Activated naive CD8-positive, alpha-beta T cell treated with anti-CD3 and anti-CD28 coated beads for 36 hours (primary cell): ENCODE measurements at places on chromosomes 12 and 14.
A peak's percentile ranks its signal among the peaks of the same experiment; 100 is the strongest.

DNA sequence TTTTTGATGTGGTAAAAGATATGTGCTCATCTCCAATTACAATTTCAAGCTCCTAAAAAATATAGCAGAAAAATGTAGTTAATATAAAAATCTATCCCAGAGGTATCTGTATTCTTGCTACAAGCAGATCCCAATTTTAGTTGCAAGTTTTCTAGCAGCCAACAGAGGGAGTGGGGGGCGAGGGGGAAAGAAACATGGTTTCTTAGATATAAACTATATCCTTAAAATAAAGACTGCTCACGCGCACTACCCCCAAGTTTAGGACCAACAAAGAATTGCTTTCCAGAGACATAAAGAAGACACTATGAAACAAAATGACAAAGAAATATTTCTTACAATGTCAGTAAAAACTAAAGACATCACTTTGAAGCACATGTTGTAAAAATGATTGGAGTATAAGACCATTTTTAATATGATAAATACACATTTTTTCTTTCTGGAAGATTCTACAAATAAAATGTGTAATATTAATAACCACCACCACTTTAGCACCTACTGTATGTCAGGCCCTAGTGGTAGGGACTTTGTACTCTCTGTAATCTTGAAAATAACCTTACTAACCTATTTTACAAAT, 5.4 kb downstream of the MAGOHB start:
- DNase-seq, result no peak

DNA sequence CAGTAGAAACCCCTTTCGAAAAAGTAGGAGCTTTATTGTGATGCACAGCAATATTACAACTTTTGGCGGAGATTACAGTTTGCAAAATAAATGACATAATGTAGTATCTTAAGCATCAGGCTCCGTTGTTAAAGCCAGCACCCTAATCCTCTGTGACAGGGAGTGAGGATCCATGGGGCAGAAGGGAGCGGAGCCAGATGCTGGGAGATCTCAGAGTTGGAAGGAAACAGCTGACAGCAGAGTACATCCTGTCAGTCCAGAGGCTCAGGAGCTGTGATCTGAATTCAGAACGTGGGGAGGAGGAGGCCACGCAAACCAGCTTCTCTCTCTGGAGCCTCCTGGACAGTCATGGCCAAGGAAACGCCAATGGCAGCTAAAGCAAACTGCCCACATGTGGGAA, 55.7 kb downstream of the TMTC1 start:
- DNase-seq, result no peak

DNA sequence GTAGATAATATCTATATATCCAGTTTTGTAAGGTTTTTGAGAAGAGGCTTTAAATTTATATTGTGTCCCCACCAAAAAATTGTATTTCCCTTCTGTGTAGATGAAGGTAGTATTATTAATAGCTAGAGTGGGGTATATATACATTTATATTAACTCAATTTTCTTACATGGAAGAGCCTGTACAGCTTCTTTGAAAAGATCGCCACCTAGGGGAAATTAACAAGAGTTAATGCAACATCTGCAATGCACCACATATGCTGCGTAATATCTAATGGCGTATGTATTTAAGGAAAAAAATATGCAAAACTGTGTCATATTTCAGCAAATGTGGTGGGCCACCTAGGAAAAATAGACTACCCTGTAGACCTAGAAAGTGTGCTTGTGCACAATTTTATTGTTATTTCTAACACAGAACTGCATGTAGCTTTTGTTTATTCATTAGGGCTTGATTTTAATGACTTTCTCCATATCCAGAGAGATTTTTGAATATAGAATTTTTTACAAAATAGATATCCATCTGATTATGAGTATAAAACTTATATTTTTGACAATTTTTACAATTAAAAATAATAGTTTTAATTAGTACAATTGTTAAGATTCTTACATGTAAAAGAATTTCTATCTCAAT, 14.0 kb downstream of the CCER1 start:
- no peak for DNase-seq

DNA sequence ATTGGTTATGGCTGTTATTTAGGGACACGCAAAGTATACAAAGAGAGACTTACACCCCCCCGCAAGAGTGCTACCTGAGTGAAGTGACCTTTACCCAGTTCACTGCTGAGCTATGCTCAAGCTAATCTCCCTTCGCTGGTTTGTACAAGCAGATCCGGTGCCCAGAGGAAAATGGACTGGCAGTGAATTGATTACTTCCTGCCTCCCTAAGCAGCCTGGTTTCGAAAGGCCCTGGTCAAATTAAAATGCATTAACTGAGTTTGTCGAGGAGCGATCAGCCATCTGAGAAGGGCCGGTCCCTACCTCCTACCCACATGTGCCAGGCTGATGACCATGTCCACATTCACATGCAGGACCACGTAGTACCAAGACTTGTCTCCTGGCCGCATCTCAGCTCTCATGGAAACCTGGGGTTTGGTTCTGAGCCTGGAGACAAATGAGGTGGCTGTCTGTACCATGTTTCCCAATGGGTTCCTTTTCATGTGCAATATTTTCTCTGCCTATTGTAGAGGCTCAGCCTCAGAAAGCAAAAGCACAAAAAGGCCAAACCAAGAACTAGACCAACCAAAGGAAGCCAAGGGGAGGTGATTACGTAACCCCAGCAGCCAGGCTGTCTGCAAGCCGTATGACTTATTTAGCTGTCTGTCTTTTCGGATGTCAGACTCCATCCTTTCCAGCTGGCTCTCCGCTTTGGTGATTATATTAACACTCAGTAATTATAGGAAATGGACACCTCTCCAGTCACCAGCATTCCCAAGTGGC, 284.7 kb upstream of the PWP1 start:
- DNase-seq, result peak; percentile 12

DNA sequence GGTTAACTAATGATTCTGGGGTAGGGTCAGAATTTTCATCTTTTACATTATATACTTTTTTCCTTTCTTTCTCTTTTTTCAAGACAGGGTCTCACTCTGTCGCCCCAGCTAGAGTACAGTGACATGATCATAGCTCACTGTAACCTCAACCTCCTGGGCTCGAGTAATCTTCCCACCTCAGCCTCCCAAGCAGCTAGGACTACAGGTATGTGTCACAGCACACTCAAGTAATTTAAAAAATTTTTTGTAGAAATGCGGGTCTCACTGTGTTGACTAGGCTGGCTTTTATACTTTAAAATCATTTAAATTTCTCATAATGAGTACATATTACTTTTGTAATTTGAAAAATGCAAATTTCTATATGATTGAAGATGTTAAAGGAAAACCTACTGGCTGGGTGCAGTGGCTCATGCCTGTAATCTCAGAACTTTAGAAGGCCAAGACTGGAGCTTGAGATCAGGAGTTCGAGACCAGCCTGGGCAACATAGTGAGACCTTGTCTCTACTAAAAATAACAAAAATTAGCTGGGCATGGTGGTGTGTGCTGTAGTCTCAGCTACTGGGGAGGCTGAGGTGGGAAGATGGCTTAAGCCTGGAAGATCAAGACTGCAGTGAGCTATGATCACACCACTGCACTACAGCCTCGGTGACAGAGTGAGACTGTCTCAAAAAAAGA, 25.7 kb downstream of the R3HDM2 start:
- DNase-seq, result no peak

DNA sequence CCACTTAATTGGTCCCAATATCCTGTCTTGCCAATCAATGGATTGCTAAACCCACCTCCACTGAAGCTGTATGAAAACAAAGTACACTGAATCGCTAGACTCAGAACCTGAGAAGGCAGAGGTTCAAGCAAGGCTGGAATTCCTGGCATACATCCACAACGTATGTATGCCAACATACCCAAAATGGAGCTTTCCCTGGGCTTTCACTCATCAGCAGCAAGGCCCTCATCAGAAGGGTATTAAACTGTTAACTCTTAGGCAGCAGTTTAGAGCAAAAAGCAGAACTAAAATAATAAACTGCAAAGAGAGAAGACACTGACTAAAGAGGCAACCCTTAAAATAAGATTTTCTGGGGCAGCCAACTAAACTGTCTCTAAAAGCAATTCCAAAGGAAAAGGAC, 13.6 kb downstream of the MED13L start:
- DNase-seq, result no peak

DNA sequence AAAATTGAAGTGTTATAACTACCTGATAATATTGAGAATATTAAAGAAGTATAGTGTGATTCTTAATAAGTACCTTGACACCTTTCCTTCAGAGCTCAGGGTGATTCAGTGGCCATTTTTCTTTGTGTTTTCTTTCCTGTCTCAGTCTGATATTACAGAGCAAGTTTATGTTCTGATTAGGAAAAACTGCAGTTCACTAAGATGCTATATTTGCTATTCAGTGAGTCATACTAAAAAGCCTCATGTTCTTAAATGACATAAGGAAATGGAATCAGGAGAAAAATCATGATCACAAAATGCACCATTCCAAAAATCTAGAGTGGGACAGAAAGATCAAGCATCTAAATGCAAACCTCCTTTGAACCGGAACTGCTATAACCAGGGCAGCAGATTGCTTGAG, 390.6 kb upstream of the ATP2B1 start:
- DNase-seq, result no peak

DNA sequence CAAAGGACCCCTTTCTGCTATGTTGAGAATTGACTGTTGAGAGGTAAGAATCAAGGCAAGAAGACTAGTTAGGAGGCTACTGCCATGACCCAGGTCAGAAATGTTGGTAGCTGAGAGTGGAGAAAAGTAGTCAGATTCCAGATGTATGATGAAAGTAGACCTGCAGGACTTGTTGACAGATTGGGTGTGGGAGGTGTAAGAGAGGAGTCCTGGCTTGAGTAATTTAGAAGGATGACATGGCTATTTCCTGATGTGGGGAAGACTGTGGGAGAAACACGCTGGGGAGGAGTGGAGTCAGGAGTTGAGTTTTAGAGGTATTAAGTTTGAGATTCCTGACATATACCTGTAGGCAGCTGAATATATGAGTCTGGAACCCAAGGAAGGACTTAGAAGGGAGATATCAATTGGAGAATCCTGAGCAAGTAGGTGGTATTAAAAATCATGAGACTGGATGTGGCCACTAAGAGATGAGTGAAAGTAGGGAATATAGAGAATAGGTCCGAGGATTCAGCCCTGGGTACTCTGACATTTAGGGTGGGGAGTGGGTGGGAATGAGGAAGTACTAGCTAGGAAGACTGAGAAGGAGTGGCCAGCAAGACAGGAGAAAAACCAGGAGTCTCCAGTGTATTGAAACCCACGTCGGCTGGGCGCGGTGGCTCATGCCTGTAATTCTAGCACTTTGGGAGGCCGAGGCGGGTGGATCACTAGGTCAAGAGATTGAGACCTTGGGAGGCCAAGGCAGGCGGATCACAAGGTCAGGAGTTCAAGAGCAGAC, 12.6 kb upstream of the DDX47 start:
- no peak for DNase-seq
